ENCODE measurements at places on chromosomes 13 and 19. TPM values are rescaled to one million over a fixed set of nuclear protein-coding genes. Genes with fewer than 3 reads are reported as not detected.

The N4BP2L2 gene
- 79.7 TPM for total RNA-seq

The MUC16 gene
- not detected for total RNA-seq

The PTH2 gene
- not detected for total RNA-seq

The PALM gene
- 0.72 TPM for total RNA-seq

The SIAH3 gene
- not detected for total RNA-seq

The CXCL17 gene
- total RNA-seq: not detected

The ATXN8OS gene
- not detected for total RNA-seq

The ZNF738 gene
- total RNA-seq: 8.4 TPM

The ZNF675 gene
- total RNA-seq: 6.7 TPM

The ZNF729 gene
- not detected for total RNA-seq

The ZNF536 gene
- not detected for total RNA-seq

The C2CD4C gene
- total RNA-seq: not detected

The GFY gene
- total RNA-seq: not detected

The DAND5 gene
- not detected for total RNA-seq

The LGALS7B gene
- total RNA-seq: not detected

The ZNF541 gene
- not detected for total RNA-seq

The TMIGD2 gene
- not detected for total RNA-seq

The C5AR1 gene
- total RNA-seq: 0.29 TPM

The CBY2 gene
- not detected for total RNA-seq

The SEMA6B gene
- total RNA-seq: 1.3 TPM

The PGLYRP2 gene
- not detected for total RNA-seq

The FUT1 gene
- total RNA-seq: under 0.01 TPM

The ZNF780B gene
- total RNA-seq: 11.2 TPM

The DBP gene
- 1.1 TPM for total RNA-seq

The RFPL4AL1 gene
- not detected for total RNA-seq
